ENCODE measurements at places on chromosomes 4 and X. TPM values are rescaled to one million over a fixed set of nuclear protein-coding genes. Genes with fewer than 3 reads are reported as not detected.

DNA sequence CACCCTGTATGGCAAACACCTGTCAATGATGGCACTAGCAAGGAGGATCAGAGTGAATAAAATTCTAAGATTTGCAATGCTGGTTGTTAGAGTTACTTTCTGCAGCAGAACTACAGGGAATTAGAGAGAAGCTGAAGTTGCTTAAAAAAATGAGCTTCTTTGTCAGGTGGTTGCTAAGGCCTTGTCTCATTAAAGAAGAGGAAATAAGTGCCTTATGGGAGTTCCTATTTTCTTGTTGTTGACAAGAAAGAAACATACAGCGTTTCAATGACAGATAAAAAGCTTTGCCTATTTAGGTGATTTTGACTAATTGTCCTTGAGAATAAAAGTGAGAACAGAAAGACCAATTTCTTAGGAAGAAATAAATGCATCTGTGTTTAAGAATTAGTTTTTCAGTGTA, 106.0 kb upstream of the ARHGAP24 start:
- no peaks in the 10 kb centered on the region for H3K36me3 ChIP-seq
- no peaks in the 10 kb centered on the region for H3K4me1 ChIP-seq
- DNase-seq = no peak
- no peaks in the 10 kb centered on the region for H3K27me3 ChIP-seq
- H3K27ac ChIP-seq = no peak overlapping the region

QRFPR gene
- total RNA-seq = 0.71 TPM

GRCh38 chrX:2708021-2708420, 16.9 kb downstream of the CD99 start:
- no peak overlapping the region for H3K27ac ChIP-seq
- H3K27me3 ChIP-seq = no peaks in the 10 kb centered on the region
- no peaks in the 10 kb centered on the region for H3K36me3 ChIP-seq
- H3K4me1 ChIP-seq = peaks cover 3% of the 10 kb centered on the region
- no peak overlapping the region for H3K4me3 ChIP-seq

DNA sequence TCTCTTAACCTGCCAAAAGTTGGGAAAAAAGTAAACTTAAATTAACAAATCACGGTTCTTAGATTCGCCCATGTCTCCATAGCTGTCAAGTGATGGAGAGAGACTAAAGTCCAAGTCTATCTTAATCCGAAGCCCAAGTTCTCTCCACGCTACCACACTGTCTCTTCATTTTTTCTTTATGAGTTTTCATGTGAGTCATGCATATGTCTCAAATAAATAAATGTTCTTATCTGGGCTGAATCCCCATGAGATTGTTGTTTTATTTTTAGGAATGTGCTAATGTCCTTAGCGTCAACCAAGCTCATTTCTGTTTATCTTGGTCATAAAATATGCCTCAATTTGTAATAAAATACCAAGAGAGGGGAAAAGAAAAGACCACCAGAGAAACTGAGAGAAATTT, 169.3 kb downstream of the RCHY1 start:
- no peak for DNase-seq
- H3K36me3 ChIP-seq = no peaks in the 10 kb centered on the region
- no peak overlapping the region for H3K27ac ChIP-seq
- H3K4me3 ChIP-seq = no peak overlapping the region
- H3K27me3 ChIP-seq = no peaks in the 10 kb centered on the region

SMIM31 gene
- total RNA-seq = not detected

FAM53A gene
- 1.5 TPM for total RNA-seq

AMBN gene
- not detected for total RNA-seq

- H3K4me1 ChIP-seq = no peaks in the 10 kb centered on the region
- no peaks in the 10 kb centered on the region for H3K36me3 ChIP-seq
- no peak for DNase-seq
Measured at GRCh38 chrX:44816367-44816766, 27.5 kb upstream of the DUSP21 start.

- DNase-seq = no peak
- H3K4me1 ChIP-seq = no peaks in the 10 kb centered on the region
- no peaks in the 10 kb centered on the region for H3K36me3 ChIP-seq
- no peak overlapping the region for H3K4me3 ChIP-seq
Measured at GRCh38 chr4:168109527-168109926, 17.2 kb downstream of the ANXA10 start.

ARR3 gene
- total RNA-seq = not detected

DNA sequence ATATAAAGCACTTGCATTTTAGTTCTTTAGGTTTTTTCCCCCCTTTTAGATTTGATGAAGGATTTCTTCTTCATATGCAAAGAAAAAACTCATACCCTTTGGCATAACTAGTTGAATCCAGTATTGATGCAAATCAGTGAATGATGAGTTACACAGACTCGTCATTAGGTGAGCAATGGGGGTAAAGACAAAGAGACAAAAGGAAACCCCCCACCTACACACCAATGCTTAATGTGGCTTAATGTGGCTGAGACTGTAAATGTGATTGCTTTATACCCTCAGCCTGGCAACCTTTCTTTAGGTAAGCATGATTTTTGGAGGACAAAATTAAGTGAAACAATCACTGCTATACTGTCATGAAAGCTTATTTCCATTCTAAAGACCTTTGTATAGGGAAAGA, 39.5 kb downstream of the CD40LG start:
- no peaks in the 10 kb centered on the region for H3K4me1 ChIP-seq
- no peaks in the 10 kb centered on the region for H3K36me3 ChIP-seq
- H3K27ac ChIP-seq = no peak overlapping the region

Data from aorta (tissue), 5 donors.